ENCODE measurements at places on chromosomes 13 and 19. TPM values are rescaled to one million over a fixed set of nuclear protein-coding genes. Genes with fewer than 3 reads are reported as not detected.

GRCh38 chr13:41313117-41313516, 2.0 kb downstream of the NAA16 start:
- no peak for DNase-seq

GRCh38 chr19:36046443-36047050, 7.5 kb downstream of the THAP8 start:
- DNase-seq, result no peak

GRCh38 chr13:102045731-102046130, 356.1 kb downstream of the FGF14 start:
- DNase-seq, result no peak

GRCh38 chr19:14103310-14103709, 12.8 kb upstream of the SAMD1 start:
- DNase-seq, result no peak

GRCh38 chr13:20998649-20999415, 62.6 kb downstream of the LATS2 start:
- no peak for DNase-seq

DNA sequence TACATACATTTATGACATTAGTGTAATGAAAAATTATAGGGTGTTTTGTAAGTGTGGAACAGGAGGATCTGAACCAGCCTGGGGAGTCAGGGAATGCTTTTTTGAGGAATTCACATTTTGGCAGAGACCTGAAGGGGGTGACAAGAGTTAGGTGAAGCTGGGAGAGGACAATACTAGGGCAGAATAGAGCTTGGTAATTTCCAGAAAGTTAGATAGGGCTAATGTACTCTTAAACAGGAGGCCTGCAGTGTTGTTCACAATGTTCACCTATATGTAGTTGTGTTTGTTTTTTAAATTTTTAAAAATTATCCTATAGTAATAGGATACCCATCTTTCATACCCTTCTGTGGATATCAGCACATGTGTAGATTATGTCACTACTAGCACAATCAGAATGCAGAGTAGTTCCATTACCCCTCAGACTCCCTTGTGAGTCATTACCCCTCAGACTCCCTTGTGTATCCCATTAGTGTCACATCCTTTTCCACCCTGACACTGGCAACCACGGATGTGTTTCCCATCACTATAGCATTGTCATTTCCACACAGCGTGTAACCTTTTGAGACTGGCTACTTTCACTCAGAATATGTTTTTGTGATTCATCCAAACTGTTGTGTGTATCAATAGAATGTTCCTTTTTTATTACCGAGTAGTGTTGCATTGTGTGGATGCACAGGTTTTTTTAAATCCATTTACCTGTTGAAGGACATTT, 43.1 kb downstream of the PCCA start:
- no peak for DNase-seq

DNA sequence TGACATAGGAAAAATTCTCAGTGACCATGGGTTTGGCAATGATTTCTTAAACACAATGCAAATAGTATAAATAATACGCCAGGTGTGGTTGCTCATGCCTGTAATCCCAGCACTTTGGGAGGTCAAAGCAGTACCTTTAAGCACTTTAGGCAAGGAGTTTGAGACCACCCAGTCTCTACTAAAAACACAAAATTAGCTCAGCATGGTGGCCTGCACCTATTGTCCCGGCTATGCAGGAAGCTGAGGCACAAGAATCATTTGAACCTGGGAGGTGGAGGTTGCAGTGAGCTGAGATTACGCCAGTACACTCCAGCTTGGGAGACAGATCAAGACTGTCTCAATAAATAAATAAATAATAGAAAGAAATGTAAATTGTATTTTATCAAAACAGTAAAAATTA, 356.5 kb upstream of the SLITRK6 start:
- DNase-seq, result no peak

GRCh38 chr19:13712767-13713201, 51.5 kb upstream of the MRI1 start:
- no peak for DNase-seq

- DNase-seq, result peak; percentile 81
Measured at GRCh38 chr19:18251587-18252369, 22.5 kb downstream of the IQCN start.

GRCh38 chr19:55188625-55189024, 8.5 kb upstream of the SYT5 start:
- no peak for DNase-seq

DNA sequence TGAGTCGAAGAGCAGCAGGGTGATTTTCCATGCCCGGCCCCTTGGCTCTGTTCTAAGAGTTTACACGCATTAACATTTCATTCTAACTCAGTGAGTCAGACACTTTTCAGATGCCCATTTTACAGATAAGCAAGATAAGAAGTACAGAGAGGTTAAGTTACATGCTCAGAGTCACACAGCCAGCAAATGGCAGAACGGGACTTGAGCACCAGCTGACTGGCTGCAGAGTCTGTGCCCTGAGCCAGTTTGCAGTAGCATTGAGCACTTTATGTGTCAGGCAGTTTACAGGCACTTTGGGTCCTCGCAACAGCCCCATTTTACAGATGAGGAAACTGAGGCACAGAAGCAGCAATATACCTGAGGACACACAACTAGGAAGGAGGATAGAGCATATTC, 19.0 kb downstream of the CCDC8 start:
- peak; percentile 17 for DNase-seq

- DNase-seq, result no peak
Measured at GRCh38 chr13:112231451-112232083, 144.6 kb upstream of the SPACA7 start.

- DNase-seq, result no peak
Measured at GRCh38 chr19:50005428-50005827, 19.7 kb downstream of the VRK3 start.

DNA sequence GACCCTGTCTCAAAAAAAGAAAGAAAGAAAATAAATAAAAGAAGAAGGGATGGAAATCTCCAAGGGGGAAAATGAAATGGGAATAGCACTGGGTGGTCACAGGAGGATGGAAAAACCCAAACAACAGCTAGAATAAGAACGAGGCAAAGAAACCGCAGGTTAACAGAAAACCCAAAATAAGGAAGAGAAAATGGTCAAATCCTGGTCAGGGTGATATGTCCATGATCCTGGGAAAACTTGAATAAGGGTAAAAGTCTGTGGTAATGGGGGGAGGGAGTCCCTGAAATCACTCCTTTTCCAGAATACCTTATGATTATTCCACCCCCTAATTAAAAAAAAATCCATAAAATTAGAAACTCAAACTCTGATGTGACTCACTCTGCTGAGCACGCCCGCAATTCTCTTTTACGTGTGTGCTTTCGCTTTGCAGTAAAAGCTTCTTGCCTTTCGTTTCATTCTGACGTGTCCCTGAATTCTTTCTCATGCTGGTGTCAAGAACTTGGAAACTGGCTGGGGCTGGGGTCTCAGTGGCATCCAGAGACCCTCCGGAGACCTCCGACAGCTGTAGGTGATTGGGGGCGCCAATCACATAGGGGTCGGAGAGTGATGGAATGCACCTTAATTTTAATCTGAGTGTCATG, 4.3 kb upstream of the NAXD start:
- DNase-seq, result no peak

GRCh38 chr19:7224209-7224686, 70.0 kb downstream of the INSR start:
- no peak for DNase-seq

Gene RNF113B
- not detected for total RNA-seq

Gene PEAK3
- total RNA-seq, result 0.13 TPM

Gene CFAP97D2
- total RNA-seq, result not detected

Gene LRRC4B
- 0.27 TPM for total RNA-seq
